ENCODE measurements at places on chromosomes 13 and 19. TPM values are rescaled to one million over a fixed set of nuclear protein-coding genes. Genes with fewer than 3 reads are reported as not detected.

The ERICH6B gene
- not detected for total RNA-seq

The SLC25A15 gene
- total RNA-seq: 2.2 TPM

The CYTH2 gene
- total RNA-seq: 23.4 TPM

The KLK5 gene
- total RNA-seq: not detected

The DACT3 gene
- total RNA-seq: 0.11 TPM

The ATG4D gene
- 84.6 TPM for total RNA-seq

The NAPSA gene
- 0.61 TPM for total RNA-seq

The KIR2DL4 gene
- total RNA-seq: not detected

The UBL3 gene
- total RNA-seq: 39.5 TPM

The MYH14 gene
- total RNA-seq: not detected

The ZNRF4 gene
- total RNA-seq: not detected

The ZNF180 gene
- 9.4 TPM for total RNA-seq

The PRR20A gene
- not detected for total RNA-seq

The SBK3 gene
- total RNA-seq: not detected

The FCAR gene
- 1.4 TPM for total RNA-seq

The KCNN1 gene
- total RNA-seq: not detected

The ZFR2 gene
- 0.82 TPM for total RNA-seq

The EXOC3L2 gene
- total RNA-seq: not detected

The SPC24 gene
- 1.5 TPM for total RNA-seq

The PRTN3 gene
- not detected for total RNA-seq

The TGFB1 gene
- 406 TPM for total RNA-seq

The IGFL3 gene
- total RNA-seq: not detected

The SOX21 gene
- total RNA-seq: not detected

The BAX gene
- total RNA-seq: 52.9 TPM

All from CD4-positive, alpha-beta T cell (primary cell).